ENCODE measurements at places on chromosomes 6 and 20.

GRCh38 chr6:14665827-14666724 is 548.5 kb downstream of the CD83 start:
- DNase-seq = no peak

DNA sequence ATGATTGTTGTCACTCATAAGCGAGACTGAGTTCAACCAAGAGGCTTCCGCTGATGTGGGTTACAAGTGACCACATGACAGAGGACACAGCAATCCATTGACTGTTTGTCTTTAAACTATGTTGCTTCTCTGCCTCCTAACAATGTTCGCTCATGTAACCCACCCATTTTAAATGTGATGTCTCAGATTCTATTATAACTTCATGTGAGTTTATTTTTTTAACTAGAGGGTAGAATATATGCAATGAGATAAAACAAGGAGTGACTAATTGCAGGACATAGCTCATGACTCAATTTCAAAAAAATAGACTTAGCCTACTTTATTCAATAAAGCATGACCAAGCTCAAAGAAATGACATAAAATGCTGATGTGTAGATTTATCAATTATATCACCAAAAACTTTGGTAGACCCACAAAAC is 119.2 kb upstream of the SASH1 start:
- DNase-seq = peak; percentile 37

GRCh38 chr6:31663961-31664789 is 622 bp downstream of the GPANK1 start:
- peak; percentile 45 for DNase-seq

GRCh38 chr20:59708326-59708725 is 104.0 kb downstream of the PHACTR3 start:
- DNase-seq = no peak

- no peak for DNase-seq
Measured at GRCh38 chr6:46799657-46800056, 6.5 kb downstream of the MEP1A start.

DNA sequence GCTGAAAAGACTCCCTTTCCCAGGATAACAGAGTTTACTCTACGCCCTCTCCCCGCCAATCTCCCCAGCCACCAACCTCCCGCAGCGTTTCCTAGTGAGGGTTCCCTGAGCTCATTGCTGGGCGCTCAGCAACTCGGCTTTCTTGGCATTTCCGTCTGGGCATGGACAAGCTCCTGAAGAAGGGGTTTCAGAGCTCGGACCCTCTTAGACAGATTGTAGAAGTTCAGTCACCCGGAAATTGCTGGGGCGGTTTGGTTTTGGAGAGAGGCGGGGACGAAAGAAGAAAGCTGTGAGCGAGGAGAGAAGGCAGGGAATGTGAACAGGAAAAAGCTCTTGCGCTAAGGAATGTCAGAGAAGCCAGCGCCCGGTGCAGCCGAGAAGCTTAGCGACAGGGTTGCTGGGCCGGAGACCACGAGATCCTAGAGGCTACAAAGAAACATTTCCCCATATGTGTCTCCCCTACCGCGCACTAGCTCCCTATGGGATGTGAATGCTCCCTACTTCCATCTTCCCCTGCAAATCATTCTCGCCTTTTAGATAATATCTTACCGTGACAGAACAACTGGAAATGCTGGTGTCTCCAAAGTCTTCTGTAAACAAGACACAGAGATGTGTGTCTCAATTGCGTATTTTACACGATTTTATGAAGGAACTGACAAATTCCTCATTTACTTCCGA is 15.8 kb downstream of the POM121L2 start:
- peak; percentile 83 for DNase-seq

DNA sequence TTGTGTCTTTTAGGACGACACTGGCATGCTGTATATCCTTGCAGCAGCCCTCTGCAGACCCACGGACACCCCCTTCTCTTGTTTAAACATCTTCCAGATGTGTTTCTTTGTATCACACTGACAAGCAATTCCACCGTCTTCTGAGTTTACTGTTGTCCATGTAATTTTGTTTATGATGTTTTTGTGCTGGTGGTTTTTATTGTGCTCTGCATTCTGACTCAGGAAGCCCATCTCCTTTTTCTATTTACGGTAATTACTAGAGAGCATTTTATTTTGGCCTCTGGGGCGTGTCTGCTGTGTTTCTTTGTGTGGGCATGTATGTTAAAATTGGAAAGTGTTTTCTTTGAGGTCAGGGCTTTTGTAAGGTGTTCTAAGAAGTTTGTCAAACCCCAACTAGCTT is 111.9 kb downstream of the JARID2 start:
- DNase-seq = no peak

- no peak for DNase-seq
Measured at GRCh38 chr20:14331646-14332045, 5.8 kb downstream of the FLRT3 start.

DNA sequence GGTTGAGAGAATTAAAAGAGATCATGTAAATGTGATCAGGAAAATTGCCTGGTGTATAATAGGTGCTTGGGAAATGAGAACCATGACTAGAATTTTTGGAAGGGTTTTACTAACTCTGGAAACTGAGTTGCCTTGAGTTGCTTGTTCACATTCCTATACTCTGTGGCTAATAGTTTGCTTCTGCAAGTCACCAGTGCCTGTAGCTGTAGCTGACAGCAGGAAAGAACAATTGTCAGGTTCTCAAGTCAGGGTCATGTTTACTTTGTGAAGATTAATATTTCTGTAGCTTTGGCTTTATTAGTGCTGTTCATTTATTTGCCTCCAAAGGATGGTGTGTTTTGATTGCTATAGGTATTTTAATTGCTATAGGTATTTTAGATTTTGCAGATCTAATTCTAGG is 86.5 kb downstream of the EYA2 start:
- DNase-seq = no peak

DNA sequence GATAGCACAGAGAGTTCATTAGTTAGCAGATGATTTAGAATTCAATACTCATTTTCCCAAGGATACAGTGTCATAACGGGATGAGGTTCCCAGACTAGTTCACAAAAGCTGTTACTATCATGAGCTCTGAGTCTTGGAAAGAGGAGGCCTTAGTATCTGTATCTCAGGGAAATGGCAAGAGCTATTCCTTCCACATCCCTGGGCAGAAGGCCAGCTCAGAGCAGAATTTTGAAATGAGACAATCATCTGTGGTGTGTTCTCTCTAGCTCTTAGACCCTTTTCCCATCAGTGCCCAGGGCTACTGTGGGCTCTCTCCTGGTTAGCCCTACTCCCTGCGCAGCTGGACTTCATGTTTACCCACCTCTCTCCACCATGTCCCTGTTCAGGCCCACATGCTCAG is 64.5 kb downstream of the JAG1 start:
- DNase-seq = no peak

DNA sequence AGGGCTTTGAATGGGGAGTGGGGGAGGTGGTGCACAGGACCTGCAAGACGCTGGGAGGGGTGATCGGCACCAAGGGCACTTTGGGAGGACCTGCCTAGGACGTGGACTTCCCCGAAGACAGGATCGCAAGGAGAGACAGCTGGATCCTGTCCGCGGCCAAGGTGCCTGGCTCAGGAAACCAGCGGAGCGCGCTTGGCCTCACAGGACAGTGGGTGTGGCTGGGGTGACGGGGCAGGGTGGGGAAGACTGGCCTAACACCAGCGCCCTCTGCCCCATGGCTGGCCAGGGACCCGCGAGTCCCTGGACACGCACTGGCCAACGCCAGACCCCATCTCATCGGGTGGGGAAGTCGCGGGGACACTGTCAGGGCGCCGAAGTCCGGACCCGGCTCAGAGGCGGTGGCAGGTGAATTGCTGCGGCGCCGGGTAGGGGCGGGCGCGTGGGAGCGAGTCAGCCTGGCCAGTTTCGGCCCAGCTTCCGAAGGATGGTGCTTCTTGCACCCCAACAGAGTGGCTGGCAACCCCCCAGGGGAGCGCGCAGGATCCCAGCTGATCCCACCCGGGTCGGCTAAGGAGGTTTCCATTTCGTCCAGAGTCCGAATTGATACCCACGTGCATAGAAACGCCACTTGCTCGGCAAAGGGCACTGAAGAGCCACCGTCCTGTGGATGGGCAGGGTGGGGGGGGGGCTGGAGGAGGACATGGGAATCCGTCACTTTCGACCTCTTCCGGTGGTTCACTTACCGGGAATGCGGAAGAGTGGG is 785 bp upstream of the THBD start:
- no peak for DNase-seq

GRCh38 chr6:121571455-121571854 is 136.0 kb downstream of the GJA1 start:
- DNase-seq = no peak

GRCh38 chr20:51299413-51299812 is 243.1 kb downstream of the NFATC2 start:
- no peak for DNase-seq

- DNase-seq = no peak
Measured at GRCh38 chr6:34239893-34240292, 3.2 kb downstream of the HMGA1 start.

DNA sequence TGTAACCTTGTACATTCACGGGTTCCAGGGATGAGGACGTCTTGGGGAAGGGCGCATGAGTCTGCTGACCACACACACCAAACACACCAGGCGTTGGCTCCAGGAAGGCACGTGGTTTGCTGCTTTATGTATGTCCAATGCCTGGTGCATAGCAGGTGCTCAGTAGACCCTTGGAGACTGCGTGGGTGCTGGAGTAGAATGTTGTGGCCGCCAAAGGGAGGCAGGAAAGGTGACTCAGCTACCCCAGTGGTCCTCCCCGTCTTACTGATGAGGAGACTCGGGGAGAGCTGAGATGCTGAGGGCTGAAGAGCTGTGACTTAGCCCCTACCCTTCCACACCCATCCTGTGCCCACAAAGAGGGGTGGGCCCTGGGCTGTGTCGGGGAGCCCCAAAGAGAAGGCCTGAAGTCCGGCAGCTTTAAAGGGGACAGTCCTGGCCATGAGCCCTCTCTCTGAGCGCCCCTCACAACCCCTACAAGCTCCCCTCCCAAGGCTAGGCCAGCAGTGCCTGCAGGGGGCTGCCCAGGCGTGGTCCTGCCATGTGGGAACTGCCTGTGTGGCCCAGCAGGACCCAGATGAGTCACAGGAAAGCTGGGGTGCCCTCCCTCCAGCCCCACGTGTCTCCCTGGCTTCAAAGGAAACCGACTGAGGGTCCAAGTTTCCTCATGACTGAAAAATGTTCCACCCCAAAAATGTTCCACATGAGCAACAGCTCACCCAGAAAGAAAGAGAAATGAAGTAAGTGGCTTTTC is 28.0 kb upstream of the PTGIS start:
- no peak for DNase-seq

GRCh38 chr6:108130262-108130661 is 35.6 kb upstream of the NR2E1 start:
- no peak for DNase-seq

- no peak for DNase-seq
Measured at GRCh38 chr20:43331906-43332305, 125.8 kb upstream of the SRSF6 start.

DNA sequence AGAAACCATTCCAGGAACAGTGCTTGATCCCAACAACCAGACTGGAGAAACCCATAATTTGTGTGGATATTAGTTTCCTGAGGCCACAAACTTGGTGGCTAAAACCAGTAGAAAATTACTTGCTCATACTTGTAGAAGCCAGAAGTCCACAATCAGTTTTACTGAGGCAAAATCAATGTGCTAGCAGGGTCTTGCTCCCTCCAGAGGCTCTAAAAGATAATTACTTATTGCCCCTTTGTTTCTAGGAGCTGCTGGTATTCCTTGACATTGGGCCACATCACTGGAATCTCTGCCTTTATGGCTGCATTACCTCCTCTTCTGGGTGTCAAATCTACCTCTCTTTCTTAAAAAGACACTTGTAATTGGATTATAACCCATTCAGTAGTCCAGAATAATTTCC is 142.2 kb upstream of the SAMD5 start:
- DNase-seq = no peak

GRCh38 chr20:46121184-46121930 is 3.2 kb downstream of the CD40 start:
- no peak for DNase-seq

DNA sequence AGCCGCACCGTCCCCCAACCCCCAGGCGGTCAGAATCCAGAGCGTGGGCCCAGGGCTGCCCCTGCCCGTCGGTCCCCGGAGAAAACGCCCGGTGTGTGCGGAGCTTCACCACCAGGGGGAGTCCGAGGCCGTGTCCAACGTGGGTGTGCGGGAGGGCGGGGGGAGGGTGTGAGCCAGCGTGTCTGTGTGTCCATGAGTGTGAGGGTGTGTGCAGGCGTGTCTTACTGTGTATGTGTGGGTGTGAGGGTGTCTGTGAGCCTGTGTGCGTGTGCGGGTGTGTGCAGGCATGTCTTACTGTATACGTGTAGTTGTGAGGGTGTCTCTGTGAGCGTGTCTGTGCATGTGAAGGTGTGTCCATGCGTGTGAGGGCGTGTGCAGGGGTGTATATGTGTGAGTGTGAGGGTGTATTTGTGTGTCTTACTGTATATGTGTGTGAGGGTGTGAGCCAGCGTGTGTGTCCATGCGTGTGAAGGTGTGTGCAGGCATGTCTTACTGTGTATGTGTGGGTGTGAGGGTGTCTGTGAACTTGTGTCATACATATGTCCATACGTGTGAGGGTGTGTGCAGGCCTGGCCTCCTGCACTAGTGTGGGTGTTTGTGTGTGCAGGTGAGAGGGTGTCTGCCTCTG is 24.6 kb upstream of the GATA5 start:
- DNase-seq = peak; percentile 74

DNA sequence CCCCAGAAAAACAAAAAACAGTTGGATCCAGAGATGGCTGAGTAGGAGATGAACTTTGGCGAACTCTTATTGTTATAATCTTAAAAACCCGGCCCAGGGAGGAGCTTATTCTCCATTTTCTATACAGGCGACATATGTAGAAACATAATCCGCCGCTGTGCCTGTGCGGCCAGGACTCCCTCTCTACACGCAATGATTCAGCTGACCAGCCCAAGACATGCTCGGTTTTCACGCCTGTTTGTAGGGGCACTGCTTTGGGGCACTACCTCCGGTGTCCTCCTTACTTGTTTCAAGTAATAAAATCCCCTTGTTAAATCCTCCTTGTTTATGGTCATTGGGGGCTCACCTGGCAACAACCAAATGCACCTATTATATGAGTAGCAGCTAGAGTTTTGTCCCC is 89.9 kb downstream of the SEL1L2 start:
- no peak for DNase-seq

DNA sequence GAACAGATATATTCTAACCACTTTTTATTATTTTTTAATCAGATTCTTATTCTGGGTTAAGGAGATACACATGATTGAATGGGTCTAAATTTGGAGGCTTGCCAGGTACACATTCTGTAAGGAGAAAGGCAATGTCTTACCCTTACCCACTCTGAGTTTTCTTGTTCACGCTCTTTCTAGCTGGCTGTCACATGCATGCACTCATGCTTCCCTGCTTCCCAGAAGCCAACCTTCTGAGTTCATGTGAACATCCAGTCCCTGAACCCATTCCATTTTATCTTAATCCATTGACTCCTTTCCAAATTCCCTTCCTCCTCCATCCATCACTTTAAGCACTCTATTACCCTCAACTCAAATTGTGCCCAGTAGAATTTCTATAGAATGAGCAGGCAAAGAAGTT is 17.5 kb upstream of the MOCS1 start:
- no peak for DNase-seq

DNA sequence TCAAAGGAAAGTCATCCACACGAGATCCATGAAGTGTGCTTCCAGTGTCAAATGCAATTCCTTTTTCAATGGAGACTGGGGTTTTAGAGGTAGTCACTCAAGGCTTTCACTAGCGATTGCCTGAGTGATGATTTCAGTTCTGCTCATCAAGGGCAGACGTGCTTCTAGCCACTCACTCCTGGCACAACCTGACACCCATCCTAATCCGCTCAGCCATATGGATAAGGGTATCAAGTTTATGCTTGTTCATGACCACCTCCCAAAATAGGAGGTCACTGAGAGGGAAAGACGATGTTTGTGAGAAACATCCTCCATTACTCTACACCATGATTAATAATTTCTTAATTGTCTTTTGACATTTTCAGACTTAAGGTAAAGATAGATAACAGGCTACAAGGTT is 91.3 kb upstream of the HEY2 start:
- DNase-seq = no peak
